ENCODE measurements at places on chromosomes 6 and 20.

- DNase-seq = no peak
Measured at GRCh38 chr6:163176097-163176496, 238.4 kb upstream of the QKI start.

GRCh38 chr6:44056392-44057237 lies 70.6 kb downstream of the MRPL14 start:
- DNase-seq = no peak

DNA sequence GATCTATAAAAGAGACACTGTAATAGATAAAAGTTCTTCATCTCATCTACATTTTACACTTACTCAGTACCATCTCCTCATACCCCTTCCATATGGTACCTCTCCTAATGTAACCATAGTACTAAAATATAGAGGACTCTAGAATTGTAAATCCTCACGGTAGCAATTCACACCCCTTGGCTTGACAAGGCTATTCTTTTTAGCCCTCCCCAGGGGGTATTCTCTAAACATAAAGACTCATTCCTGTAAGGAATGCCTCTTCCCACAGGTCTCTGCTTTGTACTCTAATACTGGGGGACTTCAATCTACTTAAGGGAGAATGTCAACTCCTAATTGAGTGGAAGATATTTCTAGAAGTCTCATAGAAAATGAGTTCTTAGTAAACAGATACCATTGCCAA lies 85.9 kb downstream of the VIP start:
- no peak for DNase-seq

DNA sequence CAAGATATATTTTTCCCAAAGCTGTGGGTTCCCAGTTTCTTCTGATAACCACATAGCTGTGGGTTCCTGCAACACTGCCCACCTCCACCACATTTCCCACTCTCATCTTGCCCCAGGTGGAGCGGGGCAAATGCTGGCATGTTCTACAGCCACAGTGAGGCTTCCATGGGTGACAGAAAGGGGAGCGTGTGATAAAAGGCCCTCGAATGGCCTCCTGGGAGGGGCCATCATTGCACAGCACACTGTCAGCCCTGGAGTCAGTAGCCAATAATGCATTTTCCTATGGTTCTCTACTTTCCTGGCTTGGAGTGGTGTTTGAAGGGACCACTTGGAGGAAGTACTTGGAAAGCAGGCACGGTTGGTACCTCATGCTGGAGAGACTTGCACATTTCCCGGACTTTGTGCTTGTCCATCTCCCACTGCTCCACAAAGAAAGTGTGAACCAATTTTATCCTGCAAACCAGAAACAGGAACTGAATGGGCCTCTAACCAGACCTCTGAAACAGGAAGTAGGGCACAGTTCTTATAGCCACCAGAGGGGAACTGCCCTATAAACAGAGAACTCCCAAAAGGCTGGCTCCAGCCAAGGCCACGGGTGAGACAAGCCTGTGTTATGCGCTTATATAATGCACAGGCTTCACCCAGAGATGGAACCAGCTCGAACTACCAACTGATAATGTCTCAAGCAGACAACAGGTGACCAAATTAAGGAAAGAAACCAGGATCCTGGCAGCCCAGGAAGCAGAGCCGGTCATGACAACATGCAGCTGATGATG lies 8.6 kb downstream of the MAP3K5 start:
- DNase-seq = no peak

- DNase-seq = no peak
Measured at GRCh38 chr20:52454660-52455059, 263.1 kb upstream of the ZFP64 start.

DNA sequence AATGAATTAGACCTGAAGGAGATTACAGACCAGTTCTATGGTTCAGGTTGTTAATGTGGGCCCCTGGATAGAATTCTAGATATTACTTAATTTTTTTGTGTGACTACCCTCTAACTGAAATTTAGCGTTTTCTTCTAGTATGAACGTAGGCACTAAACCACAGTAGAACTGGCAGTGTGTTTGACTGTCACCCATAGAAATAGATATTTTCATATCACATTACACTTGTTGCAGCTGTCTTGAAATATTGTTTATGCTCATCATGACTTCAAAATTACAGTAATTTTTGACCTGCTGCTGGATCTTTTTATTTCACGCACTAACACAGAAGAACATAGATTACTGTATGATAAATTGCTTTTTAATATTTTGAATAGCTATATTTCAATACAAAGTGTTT lies 31.6 kb downstream of the E2F3 start:
- no peak for DNase-seq

- DNase-seq = no peak
Measured at GRCh38 chr6:151805286-151805840, 2.1 kb upstream of the ESR1 start.

DNA sequence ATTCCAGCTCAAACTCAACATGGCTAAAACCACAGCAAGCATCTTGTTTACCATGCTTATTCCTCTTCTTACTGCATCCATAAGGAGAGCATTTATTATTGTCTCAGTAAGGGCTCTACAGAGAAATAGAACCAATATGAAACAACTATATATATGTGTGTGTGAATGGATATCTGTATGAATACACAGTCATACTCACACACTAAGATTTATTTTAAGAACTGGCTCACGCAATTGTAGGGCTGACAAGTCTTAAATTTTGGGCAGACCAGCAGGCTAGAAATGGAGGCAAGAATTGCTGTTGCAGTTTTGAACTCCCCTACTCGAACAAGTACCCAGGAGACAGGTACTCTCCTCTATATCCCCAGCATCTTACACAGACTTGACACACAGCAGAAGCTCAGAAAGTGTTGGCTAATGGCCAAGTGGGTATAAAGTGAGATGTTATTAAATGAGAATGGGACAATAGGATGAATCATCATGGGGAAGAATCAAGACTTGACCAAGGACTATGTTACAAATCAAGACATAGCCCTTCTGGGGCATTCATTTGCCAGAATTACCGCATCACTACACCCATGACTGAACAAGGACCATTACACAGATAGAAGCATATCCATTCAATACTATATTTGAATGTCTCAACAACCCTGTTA lies 13.0 kb downstream of the ZHX3 start:
- DNase-seq = no peak

GRCh38 chr6:24666097-24666640 lies 530 bp downstream of the TDP2 start:
- no peak for DNase-seq
